Kidney (tissue), 22 donors: ENCODE measurements at places on chromosomes 4 and X. TPM values are rescaled to one million over a fixed set of nuclear protein-coding genes. Genes with fewer than 3 reads are reported as not detected.

GRCh38 chr4:48954314-48954713, 31.8 kb upstream of the CWH43 start:
- no peak for DNase-seq
- no peaks in the 10 kb centered on the region for H3K4me1 ChIP-seq
- no peaks in the 10 kb centered on the region for H3K36me3 ChIP-seq
- no peak overlapping the region for H3K27ac ChIP-seq

GRCh38 chr4:37905533-37906169, 14.8 kb downstream of the TBC1D1 start:
- H3K27ac ChIP-seq, result no peak overlapping the region
- no peaks in the 10 kb centered on the region for H3K27me3 ChIP-seq
- no peak overlapping the region for H3K4me3 ChIP-seq
- no peak for DNase-seq
- H3K4me1 ChIP-seq, result no peaks in the 10 kb centered on the region

DNA sequence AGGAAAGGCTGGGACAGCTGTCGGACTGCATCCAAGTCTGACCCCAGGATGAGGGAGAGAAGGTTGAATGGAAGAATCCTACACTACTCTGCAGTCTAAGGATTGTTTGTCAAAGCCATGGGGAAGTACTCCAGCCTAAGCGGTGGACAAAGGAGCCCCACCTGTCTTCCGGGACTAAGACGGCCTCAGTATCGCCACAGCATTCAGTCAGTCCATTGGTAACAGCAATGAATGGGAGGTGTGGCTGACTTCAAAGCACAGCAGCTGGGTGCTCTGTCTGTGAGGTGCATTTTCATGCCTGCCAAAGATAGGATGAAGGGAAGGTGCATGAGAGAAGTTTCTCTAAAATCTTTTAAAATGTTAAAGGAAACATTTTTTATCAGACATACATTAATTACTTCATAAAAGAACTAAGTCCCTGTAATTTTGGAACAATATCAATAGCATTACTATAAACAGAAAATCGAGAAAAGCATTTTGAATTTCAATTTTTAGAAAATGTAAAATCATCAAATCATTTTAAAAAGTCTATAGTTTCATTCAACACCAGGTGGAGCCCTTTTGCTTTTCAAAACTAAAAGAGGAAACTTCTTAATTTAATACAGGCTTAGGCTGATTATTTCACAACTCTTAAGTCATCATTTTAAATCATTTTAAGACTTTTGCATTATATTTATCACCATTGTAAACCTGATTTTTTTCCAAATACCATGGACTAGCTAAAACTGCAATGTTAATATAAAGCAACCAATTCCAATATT, 27.6 kb upstream of the INTU start:
- no peaks in the 10 kb centered on the region for H3K27me3 ChIP-seq
- H3K4me3 ChIP-seq, result no peak overlapping the region
- H3K27ac ChIP-seq, result no peak overlapping the region
- no peaks in the 10 kb centered on the region for H3K36me3 ChIP-seq

DNA sequence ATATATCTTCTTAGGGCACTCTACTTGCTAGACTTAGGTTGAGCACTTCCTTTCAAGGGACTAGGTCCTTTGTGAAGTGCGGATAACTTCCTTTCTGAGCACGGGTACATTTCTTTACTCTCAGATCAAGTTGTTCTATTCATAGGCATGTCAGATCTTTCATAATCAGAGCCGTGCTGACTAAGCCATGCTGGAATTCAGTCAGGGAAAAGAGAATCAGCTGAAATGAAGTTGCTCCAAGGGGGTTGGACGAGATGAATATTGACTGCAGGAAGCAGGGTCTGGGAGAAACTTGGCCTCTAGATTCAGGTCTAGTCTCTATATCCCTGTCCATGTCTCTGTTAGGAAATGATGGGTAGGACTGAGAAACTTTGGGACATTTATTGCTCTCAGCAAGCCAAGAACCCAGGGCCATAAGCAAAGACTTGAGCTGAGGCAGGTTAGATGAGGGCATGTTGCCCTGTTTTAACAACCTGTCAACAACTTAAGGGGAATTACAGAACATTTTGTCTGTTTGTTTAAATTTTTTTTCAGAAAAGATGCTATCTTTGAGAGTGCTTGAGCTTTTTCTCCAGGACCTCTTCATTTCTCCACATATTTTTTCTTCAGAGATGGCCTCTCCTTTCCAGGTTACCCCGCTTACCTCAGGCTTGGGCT, 28.3 kb downstream of the AREG start:
- H3K27me3 ChIP-seq, result no peaks in the 10 kb centered on the region
- no peak for DNase-seq
- H3K36me3 ChIP-seq, result no peaks in the 10 kb centered on the region
- H3K4me3 ChIP-seq, result no peak overlapping the region
- no peak overlapping the region for H3K27ac ChIP-seq

DNA sequence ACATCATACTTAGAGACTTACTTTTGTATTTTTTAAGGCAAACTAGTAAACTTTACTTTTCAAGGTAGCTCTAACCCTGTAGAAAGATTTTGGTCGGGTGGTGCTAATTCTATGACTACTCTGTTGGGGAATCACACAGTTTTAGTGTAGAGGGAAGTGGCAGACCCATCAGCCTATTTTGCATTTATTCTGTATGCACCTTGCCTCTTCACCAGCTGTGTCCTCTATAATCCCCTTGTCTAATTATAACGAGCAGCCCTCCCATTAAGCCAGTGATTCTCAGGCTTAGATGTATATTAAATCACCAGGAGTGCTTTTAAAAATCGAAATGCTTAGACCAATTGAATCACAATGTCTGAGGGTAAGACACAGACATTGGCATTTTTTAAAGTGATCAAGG, 78.1 kb downstream of the GALNT7 start:
- DNase-seq, result no peak
- no peak overlapping the region for H3K4me3 ChIP-seq
- no peaks in the 10 kb centered on the region for H3K36me3 ChIP-seq
- H3K27ac ChIP-seq, result no peak overlapping the region
- no peaks in the 10 kb centered on the region for H3K4me1 ChIP-seq

GRCh38 chr4:36325499-36325898, 44.1 kb downstream of the DTHD1 start:
- no peak overlapping the region for H3K4me3 ChIP-seq
- H3K27me3 ChIP-seq, result no peaks in the 10 kb centered on the region
- no peak for DNase-seq
- no peaks in the 10 kb centered on the region for H3K4me1 ChIP-seq

GRCh38 chr4:27305246-27305645, 444.6 kb downstream of the STIM2 start:
- H3K36me3 ChIP-seq, result no peaks in the 10 kb centered on the region
- H3K4me3 ChIP-seq, result no peak overlapping the region
- no peaks in the 10 kb centered on the region for H3K4me1 ChIP-seq

GRCh38 chr4:76457885-76458284, 22.9 kb downstream of the SHROOM3 start:
- no peak overlapping the region for H3K27ac ChIP-seq
- H3K4me3 ChIP-seq, result no peak overlapping the region
- no peaks in the 10 kb centered on the region for H3K27me3 ChIP-seq
- no peaks in the 10 kb centered on the region for H3K36me3 ChIP-seq

DNA sequence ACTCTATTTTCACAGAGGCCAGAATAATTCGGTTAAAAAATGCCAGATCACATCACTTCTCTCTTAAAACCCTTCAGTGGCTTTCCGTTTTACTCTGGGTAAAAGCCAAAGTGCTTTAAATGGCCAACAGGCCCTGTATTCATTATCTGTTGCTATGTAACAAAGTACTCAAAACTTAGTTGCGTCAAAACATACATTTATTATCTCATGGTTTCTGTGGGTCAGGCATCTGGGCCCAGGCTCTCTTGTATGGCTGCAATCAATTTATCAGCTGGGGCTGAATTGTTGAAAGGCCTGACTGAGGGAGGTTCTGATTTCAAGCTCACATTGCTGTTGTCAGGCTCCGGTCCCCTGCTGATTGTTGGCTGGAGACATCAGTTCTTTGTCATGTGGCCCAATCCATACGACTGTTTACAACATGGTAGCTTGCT, 72.7 kb upstream of the H2AZ1 start:
- no peaks in the 10 kb centered on the region for H3K4me1 ChIP-seq
- H3K4me3 ChIP-seq, result no peak overlapping the region
- no peak overlapping the region for H3K27ac ChIP-seq
- DNase-seq, result no peak

GRCh38 chr4:78004270-78004669, 52.9 kb upstream of the FRAS1 start:
- no peaks in the 10 kb centered on the region for H3K4me1 ChIP-seq
- H3K4me3 ChIP-seq, result no peak overlapping the region
- no peaks in the 10 kb centered on the region for H3K27me3 ChIP-seq
- no peaks in the 10 kb centered on the region for H3K36me3 ChIP-seq
- no peak overlapping the region for H3K27ac ChIP-seq

GRCh38 chr4:6916587-6917460, 7.2 kb downstream of the TBC1D14 start:
- peaks cover 37% of the 10 kb centered on the region for H3K4me1 ChIP-seq
- H3K4me3 ChIP-seq, result peak overlapping the region; percentile 3
- H3K27ac ChIP-seq, result peak overlapping the region; percentile 89
- no peak for DNase-seq
- H3K27me3 ChIP-seq, result no peaks in the 10 kb centered on the region
- no peaks in the 10 kb centered on the region for H3K36me3 ChIP-seq

- no peaks in the 10 kb centered on the region for H3K36me3 ChIP-seq
- DNase-seq, result peak; percentile 67
- H3K4me3 ChIP-seq, result no peak overlapping the region
- H3K4me1 ChIP-seq, result peaks cover 6% of the 10 kb centered on the region
Measured at GRCh38 chr4:24655971-24656370, 71.6 kb upstream of the DHX15 start.

Gene TBC1D9
- total RNA-seq, result 38.6 TPM

Gene CENPVL2
- total RNA-seq, result not detected

Gene SLC25A53
- total RNA-seq, result 12.1 TPM

Gene ATP7A
- total RNA-seq, result 11.9 TPM

Gene CXCL6
- 8.2 TPM for total RNA-seq

Gene TGIF2LX
- total RNA-seq, result not detected

Gene RAB33A
- total RNA-seq, result 2.9 TPM
